Left lobe of liver (tissue), 2 donors: ENCODE measurements at places on chromosomes 11 and 22.
A peak's percentile ranks its signal among the peaks of the same experiment; 100 is the strongest.

GRCh38 chr11:60942970-60943565 lies 8.9 kb downstream of the SLC15A3 start:
- no peak for DNase-seq

DNA sequence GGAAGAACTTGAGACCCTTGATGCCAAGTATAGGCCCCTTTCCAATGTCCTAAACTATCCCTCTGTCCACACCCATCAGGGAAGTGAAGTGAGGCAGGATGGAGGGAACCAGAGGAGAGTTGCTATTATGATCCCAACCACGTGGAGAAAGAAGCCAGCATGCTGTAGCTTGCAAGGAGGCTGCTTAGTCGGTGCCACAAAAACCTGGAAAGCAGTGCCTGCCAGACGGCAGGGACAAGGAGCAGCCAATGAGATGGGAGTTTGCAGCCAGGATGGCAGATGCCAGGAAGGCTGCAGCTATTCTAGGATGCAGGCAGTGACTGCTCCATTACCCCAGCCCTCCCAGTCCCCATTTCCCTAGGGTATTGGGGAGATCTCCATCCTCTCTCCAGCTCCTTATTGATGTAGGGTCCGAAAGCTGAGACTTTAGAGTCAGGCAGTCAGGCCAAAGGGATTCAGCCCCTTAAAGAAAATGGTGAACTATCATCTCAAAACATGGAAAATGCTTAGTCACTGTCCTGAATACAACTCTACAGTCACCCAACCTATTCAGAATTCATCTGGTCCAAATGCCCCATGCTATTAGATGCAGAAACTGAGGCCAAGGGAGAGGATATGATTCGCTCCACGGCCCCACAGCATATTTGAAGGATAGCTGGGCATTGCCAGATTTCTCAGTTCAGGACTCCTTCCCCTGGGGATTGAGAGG lies 18.4 kb upstream of the LRRC55 start:
- no peak for DNase-seq

- no peak for DNase-seq
Measured at GRCh38 chr11:75478783-75479596, 46.0 kb upstream of the KLHL35 start.

DNA sequence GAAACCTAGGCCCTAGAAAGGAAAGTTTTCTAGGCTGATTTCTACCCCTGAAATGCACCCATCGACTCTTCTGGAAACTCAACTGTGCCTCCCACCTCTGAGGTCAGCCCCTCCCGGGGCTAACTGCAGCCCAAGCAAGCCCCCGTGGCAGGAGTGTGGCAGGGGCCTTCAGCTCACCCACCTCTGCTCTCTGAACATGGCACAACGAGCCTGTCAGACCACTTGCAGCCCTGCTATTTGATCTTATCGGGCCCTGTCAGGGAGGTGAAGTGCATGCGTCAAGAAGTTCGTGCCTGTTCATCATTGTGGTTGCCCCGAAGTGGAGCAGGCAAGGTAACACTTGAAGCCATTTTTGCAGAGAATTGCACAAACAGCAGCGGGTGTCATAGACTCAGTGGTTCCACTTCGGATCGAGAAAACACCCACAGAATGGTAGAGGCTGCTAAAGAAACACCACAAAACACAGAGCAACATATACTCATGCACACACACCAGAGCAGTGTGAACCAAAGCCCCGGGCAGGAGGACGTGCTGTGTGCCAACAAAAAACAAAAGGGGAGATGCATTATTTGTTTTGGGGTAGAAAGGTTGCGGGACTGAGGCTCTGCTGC lies 262.7 kb downstream of the ETS1 start:
- no peak for DNase-seq

DNA sequence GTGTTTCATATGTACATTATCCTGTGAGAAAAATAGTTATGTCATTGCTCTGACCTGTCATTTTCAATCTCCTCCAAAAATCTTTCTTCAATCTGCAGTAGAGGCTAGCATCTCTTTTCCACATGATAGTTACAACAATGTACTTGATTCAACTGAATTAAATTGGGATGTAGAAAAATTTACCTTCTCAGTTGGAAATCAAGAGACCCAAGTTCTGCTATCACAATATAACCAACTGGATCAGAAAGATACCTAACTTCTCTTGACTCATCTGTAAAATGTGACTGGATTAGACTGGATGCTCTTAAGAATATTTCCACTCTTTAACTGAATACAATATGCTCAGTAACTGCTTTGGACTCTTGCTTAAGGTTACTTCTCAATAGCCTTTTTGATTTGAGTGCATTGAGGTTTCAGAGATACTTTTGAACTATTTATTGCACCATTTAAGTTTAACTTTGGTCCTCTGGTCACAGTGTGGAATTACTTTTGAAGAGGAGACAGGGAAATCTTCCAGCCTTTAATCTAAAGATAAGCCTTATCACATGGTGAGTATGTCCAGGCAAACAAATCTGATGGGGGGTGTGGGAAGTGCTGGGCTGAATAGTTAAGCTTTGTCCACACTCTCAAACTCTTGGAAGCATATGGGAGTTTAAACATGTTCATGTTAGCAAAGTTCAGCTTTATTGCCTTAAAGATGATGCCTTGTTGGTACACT lies 82.3 kb downstream of the YAP1 start:
- no peak for DNase-seq

DNA sequence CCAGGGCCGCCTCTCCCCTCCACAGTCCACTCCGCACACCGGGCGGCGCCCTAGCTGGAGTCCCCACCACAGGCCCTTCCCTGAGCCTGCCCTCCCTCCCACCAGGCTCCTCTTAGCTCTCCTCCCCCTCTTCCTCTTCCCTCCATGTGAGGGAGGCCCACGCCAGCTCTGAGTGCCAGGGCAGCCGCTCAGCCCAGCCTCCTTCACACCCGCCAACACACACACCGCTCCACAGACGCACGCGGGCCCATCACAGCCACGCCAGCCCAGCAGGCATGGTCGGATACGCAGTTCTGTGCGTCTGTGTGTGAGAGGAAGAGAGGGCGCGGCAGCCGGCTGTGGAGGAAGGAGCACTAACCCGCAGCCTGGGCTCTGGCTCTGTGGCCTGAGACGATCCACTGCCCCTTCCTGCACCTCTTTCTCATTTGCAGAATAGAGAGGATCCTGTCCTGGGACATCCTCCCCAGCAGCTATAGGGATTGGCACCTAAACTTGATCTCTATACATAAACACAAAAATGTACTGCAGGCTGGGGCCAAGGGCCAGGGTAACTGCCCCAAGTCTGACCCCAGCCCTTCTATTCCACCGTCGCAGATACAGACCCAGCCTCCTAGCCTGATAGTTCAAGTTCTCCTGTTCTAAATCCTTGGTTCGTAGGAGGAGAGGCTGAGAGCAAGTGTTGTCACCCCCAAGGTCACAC lies 3.5 kb downstream of the CHRM4 start:
- no peak for DNase-seq

DNA sequence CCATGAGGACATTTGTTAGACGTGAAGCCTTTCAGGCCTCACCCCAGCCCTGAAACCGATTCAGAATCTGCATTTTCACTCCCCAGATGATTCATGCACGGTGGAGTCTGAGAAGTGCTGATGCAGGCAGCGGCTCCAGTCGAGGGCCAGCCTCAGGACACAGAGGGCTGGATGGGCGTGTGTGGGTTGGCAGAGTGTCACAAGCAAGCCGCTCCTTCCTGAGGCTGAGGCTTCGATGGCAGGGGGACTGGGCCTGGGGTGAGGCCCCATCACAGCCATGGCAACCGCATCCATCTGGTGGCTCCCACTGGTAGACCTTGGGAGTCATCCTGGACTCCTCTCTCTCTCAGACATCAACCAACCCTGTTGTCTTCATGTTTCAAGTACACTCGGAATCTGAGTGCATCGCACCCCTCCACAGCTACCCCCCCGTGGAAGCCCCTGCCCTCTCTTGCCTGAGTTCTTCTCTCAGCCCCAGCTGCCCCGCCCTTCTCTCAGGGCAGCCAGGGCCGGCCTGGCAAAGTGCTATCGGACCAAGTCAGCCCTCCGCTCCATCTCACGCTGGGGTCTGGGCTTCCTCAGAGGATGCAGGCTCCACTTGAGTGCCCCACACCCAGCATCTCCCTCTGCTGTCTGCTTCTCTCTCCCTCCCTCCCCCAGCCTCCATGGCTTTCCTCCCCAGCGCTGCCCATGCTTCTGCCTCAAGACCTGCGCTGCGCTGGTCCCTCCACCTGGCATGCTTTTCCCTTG lies 10.6 kb downstream of the KCNC1 start:
- DNase-seq = no peak

- DNase-seq = no peak
Measured at GRCh38 chr22:39472570-39473556, 16.1 kb downstream of the MGAT3 start.

DNA sequence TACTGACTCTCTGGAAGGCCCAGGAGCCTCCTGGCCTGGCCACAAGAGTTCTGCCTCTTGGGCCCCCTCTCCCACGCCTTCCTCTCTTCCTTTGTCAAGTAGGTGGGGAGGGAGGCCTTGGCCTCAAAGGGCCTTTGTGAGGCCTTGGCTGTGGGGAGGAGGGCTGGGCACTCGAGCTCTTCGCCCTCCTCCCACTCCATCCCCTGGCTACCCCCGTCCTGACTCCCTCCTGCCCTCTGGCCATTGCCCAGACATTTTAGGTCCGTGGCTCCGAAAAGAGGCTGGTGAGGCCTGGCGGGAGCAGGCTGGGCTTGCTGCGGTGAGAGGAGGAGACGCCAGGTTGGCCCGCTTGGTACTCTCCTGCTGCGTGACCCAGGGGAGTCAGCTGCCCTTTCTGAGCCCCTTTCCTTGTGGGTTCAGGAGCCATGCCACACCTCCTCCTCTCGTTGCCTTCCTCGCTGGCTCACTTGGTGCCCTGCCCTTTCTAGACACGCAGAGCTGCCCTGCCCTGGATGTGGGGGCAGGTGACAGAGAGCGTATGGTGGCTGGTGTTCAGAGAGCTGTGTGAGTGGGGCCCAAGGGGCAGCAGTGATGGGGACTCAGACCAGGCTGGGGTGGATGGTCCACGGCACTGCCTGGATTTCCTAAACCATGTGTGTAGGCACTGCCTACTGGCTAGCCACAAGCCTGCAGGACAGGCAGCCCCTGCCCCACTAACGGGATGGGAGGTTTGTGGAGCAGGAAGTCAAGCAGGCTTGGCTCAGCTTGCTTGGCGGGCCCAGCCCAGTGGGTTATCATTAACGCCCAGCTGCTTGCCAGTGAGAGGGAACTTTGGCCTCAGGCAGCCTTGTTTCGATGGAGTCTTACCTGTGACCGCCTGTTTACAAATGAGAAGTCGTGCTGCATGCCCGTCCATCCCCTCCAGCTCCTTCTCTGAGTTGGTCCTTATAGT lies 15.8 kb upstream of the OMP start:
- DNase-seq = peak; percentile 91

GRCh38 chr11:82229341-82229740 lies 504.3 kb downstream of the FAM181B start:
- DNase-seq = no peak

- peak; percentile 75 for DNase-seq
Measured at GRCh38 chr22:50526834-50527801, 1.7 kb upstream of the SCO2 start.

DNA sequence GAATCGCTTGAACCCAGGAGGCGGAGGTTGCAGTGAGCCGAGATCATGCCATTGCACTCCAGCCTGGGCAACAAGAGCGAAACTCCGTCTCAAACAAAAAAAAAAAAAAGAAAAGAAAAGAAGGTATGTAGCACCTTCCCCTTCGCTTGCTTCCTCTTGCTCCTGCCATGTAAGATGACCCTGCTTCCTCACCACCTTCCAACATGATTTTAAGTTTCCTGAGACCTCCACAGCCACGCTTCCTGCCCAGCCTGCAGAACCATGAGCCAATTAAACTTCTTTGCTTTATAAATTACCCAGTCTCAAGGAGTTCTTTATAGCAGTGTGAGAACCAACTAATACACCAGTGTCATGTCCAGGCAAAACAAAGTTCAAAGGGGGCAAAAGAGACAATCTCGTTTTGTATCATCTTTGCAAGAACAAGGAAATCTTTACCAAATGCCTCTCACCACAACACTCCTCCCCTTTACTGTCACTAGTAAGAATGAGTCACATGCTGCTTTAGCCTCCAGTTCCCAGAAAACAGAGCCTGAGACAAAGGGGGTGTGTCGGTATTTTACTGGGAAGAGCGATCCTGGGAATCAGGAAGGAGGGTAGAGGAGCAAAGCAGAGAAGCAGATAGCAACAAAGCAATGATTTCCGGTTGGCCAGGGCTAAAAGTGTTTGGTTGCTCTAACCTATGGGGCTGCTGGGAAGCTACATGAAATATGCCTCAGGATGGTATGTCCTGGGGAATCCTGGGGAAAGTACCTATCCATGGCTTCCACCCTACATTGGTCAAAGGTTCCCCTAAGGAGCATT lies 10.5 kb upstream of the MCHR1 start:
- no peak for DNase-seq

GRCh38 chr11:122082205-122082604 lies 33.8 kb downstream of the BLID start:
- DNase-seq = no peak

GRCh38 chr11:59429924-59430516 lies 3.8 kb upstream of the OR5A2 start:
- no peak for DNase-seq

- no peak for DNase-seq
Measured at GRCh38 chr11:93832780-93833179, 17.6 kb downstream of the VSTM5 start.

GRCh38 chr11:120637131-120637530 lies 125.6 kb downstream of the GRIK4 start:
- no peak for DNase-seq

GRCh38 chr11:34682825-34683224 lies 61.9 kb downstream of the EHF start:
- no peak for DNase-seq

DNA sequence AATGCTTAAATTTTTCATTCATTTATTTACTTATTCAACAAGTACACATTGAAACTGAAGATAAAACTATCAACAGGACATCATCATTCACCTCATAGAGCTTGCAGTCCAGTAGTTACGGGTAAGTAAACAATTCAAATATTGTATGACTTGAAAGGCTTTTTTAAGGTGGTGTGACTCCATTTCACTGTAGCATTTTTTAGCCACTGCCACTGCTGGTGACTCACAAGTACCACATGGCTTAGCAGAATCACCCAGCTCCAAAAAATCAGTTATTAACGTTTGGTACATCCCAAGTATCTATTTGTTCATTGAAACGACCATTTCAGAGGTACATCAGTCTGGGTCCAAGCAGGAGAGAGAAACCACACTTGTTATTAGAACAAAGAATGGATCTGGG lies 427.9 kb upstream of the DDI1 start:
- DNase-seq = no peak

DNA sequence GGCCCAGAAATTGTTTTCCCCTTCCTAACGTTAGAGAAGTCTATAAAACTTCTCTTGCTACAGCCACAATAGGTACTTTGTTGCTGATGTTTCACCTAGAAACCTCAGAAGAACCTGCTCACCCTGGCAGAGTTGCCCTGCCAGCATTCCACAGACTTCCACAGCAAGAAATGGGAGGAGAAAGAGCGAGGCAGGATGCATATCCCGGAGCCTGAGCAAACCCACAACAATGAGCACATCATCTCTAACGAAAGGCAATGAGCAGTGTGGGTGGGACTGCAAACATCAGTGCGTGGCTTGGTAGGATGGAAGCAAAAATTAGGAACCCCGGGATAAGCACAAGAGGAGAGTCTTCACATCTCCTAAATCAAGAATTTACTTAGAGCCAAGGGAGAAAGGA lies 892.3 kb downstream of the OPCML start:
- DNase-seq = no peak

- DNase-seq = peak; percentile 8
Measured at GRCh38 chr22:17606496-17606895, 22.1 kb downstream of the ATP6V1E1 start.

- DNase-seq = peak; percentile 71
Measured at GRCh38 chr11:93542811-93543229, 371 bp downstream of the SMCO4 start.

- no peak for DNase-seq
Measured at GRCh38 chr11:74332291-74332690, 20.9 kb upstream of the P4HA3 start.

GRCh38 chr11:94585399-94585798 lies 18.2 kb downstream of the PIWIL4 start:
- DNase-seq = no peak
